Hepatic stellate cell (primary cell): ENCODE measurements at places on chromosomes 1 and 21.
A peak's percentile ranks its signal among the peaks of the same experiment; 100 is the strongest.

DNA sequence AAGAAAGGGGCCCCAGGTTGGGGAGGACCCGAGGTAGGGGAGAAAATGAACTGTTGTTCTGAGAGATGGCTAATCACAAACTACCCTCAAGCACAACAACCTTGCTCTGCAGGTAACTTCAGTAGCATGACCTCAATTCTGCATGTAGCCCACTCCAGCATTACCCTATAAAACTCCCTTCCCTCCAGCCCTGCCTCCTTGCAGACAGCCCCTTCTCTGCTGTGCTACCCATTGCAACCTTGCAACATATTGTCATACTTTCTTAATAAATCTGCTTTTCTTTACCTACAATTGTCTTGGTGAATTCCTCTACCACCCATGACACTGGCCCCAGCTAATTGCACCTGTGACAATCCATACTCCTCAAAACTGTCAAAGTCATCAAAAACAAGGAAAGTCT, 428.9 kb downstream of the MATN1 start:
- no peak for DNase-seq

- DNase-seq, result no peak
Observed at GRCh38 chr1:204268101-204268500, 54.3 kb upstream of the GOLT1A start.

DNA sequence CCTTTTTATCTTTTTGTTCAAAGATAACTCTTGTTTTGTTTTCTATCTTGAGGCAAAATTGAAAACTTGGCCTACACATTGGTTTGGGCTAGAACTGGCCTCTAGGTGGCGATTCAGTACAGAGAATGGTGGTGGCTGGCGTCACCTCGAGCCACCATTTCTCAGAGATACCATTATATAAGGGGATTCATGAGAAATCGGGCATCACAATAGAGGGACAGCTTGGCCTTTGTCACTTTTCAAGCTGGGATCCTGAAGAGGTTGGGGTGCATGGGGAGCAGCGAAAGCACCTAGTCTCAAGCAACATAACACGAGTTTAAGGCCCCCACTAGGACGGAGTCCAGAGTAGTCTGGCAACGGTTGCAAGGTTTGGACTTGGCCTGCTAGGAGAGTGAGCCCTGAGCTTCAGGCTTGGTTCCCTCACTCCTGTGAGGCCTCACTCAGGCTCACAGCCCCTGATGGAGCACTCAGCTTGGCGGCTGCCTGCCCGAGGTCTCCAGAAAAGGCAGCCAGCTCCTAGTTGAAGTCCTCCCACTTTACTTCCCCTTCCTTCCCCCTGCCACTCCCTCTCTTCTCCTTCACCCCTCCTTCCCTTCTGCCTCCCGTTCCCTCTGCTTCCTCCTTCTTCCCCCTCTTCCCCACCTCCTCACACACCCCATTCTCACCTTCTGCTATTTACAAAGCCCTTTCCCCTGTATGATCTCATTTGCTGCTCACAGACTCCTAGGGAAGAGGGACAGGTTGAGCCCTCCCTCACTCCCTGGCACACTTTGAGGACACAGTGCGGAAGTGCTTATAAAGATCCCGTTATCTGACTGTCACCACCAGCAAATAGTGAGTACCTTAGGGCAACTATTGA, 67.8 kb downstream of the LRIG2 start:
- peak; percentile 65 for DNase-seq

GRCh38 chr1:73639494-73639893, 558.5 kb downstream of the LRRIQ3 start:
- DNase-seq, result no peak

GRCh38 chr1:100323419-100324106, 28.7 kb upstream of the CDC14A start:
- DNase-seq, result no peak

DNA sequence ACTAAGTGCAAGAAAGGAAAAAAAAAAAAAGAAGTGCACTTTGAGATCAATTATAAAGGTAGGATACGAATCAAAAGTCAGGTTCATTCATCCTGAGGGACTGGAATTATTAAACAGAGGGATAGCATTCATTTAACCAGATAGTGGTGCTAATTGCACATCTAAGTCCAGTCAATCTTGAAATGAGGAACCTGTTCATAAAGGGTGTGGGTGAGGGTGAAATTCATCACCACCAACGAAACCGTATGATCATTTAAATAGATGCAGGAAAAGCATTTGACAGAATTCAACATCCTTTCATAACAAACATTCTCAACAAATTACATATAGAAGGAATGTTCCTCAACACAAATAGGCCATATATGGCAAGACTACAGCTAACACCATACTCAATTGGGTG, 5.6 kb downstream of the CTSS start:
- no peak for DNase-seq

DNA sequence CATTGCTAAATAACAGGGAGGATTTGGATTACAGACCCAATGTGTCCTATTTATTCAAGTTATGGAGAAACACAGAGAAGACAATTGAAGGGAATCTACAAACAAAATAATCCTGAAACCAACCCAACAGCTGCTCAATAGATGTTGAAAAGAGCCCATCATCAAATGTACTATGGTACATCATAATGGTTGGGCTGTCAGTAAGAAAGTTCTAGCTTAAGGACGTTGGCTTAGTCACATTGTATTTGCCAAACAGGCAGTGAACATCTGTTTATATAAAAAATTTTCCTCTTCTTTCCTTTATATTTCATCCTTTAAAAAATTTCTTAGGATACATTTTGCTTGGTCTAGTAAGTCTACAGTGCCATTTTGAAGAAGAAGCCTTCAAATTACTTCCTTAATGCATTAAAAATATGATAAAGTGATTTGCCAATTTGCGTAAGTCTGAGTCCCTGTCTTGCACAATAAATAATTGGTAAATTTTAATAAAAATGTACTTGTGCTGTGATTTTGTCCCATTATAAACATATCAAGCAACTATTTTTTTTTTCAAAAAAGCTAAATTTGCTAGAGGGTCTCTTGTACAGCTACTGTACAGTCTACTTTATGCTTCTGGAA, 14.4 kb downstream of the MAP3K7CL start:
- DNase-seq, result peak; percentile 29

GRCh38 chr1:37498872-37499617, 15.5 kb downstream of the MEAF6 start:
- no peak for DNase-seq

GRCh38 chr1:112457955-112458354, 50.8 kb upstream of the WNT2B start:
- DNase-seq, result no peak

GRCh38 chr1:3888301-3888700, 11.8 kb downstream of the C1orf174 start:
- DNase-seq, result no peak

GRCh38 chr21:35102488-35103371, 53.6 kb upstream of the RUNX1 start:
- no peak for DNase-seq

DNA sequence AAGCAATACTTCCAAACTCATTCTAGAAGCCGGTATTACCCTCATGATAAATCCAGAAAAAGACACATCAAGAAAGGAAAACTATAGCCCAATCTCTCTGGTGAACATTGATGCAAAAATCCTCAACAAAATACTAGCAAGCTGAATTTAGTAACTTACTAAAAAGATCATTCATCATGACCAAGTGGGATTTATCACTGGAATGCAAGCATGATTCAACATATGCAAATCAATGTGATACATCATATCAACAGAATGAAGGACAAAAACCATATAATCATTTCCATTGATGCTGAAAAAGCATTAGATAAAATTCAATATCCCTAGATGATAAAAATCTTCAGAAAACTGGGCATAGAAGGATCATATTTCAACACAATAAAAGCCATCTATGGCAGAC, 402.9 kb downstream of the TGFB2 start:
- DNase-seq, result no peak

DNA sequence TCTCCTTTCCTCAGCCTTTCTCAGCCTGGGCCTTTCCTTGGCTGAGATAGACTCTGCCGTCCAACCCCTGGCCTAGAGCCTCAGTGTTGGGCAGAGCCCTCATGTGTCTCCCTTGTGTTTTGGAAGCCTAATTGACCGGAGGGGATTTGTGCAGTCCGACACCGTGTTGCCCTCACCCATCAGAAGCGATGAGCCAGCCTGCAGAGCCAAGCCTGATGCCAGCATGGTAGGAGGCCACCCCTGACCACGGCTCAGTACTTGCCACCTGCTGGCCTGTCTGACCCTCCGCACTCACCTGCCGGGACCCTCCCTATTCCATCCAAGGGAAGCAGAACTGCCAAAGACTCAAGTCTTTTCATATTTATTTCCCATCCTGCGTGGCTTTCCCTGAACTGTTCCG, 9.3 kb upstream of the SFN start:
- DNase-seq, result no peak

- DNase-seq, result no peak
Observed at GRCh38 chr1:235423214-235423652, 56.0 kb downstream of the TBCE start.

DNA sequence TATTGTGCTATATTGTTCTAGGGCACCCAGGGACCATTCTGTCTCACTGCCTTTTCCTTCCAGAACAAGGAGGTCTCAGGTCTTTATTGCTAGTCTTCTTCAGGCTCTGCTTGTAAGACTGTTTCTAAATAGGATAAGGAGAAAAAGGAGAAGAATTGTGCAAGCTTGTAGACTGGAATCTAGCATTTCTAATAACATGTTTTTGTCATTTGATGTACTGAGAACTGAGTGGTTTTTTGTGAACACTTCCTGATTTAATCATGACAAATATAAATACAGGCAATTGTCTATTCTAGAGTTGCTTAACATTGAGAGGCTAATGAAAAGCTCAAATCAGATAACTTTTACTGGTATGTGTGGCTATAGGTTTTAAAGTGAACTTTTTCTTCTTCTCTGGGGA, 77.6 kb downstream of the CLIC4 start:
- no peak for DNase-seq

- DNase-seq, result peak; percentile 12
Observed at GRCh38 chr1:213327017-213327667, 276.1 kb downstream of the RPS6KC1 start.

DNA sequence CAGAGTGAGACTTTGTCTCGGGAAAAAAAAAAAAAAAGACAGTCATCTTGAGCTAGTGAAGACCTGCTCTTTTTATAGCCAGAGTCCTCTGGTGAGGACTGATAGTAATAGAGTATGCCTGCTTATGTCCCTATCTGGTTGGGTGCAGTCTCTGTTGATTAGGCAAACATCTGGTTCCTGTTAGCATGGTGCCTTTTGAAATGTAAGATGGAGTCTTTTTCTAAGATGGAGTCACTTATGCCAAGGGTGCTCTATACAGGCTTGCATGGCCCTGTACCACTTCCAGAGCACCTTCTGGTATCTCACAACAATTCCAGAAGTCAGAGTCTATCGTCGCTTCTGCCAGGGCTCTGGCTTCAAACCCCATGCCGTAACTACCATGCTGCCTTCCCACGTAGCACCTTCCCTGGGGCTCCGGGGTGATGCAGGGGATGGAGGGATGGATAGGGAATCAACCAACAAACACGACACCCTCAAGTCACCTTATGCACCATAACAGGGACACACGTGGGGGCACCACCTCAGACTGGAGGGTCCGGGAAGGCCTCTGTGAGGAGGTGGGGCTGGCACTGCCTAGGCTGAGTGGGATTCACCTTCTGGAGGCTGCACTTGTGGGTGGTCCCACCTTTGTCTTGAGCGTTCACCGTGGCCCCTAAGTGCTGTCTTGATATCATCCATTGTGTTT, 11.6 kb upstream of the PADI6 start:
- DNase-seq, result no peak

DNA sequence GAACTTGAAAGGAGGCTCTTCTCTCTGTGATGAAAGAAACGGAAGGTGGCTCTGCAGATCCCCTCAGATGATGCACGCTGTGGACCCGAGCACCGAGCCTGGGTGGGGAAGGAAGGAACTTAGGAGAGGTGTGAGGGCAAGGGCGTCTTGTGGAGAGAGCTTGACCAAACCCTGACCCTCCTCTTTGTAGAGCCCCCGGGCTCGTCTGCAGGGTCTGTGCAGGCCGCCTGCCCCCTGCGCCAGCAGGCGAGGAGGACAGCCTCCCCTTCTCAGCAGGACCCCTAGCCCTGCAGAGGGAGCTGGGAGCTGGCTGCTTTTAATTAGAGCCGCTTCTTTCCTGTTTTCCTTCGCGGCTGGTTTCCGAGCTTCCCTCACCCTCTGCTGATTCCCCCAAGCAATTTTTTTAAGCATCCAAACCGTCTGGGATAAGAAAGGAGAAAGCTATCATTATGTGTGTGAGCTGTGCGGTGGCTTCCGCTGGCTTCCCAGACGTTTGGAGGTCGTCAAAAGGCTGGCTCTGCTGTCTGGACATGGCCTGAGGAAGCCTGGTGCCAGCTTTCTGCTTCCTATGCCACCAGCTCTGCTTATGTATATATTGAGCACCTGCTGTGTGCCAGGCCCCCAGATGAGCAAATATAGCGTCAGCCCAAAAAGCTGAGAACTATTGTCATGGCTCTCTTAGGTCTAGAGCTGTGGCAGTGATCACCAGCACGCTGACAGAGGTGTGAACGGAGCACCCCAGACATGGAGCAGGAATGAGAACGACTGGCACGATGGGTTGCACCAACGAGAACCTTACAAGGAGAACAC, 160.2 kb upstream of the IRF2BP2 start:
- DNase-seq, result no peak

- DNase-seq, result peak; percentile 51
Observed at GRCh38 chr1:151371370-151372057, 991 bp downstream of the SELENBP1 start.

GRCh38 chr1:174445817-174446216, 1.9 kb upstream of the GPR52 start:
- DNase-seq, result no peak

DNA sequence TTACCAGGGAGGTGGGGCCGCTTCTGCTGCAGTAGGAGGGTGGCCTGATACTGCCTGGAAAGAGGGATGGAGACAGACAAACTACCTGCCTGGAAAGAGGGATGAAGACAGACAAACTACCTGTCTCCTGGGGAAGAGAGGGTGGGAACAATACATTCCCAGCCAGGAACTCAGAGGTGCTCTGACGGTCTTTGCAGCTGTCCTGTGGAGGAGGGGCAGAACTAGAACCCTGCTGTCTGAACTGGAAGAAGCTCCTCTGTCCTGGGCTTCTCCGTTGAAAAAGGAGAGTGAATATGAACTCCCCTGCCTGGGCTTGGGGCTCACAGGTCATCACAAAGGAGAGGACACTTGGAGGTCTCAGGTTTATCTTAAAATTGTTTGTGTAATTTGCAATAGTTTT, 40.3 kb upstream of the ETV3 start:
- no peak for DNase-seq

- DNase-seq, result no peak
Observed at GRCh38 chr1:10113501-10113900, 80.7 kb downstream of the UBE4B start.

- peak; percentile 83 for DNase-seq
Observed at GRCh38 chr1:6497215-6497866, 5.9 kb upstream of the PLEKHG5 start.

DNA sequence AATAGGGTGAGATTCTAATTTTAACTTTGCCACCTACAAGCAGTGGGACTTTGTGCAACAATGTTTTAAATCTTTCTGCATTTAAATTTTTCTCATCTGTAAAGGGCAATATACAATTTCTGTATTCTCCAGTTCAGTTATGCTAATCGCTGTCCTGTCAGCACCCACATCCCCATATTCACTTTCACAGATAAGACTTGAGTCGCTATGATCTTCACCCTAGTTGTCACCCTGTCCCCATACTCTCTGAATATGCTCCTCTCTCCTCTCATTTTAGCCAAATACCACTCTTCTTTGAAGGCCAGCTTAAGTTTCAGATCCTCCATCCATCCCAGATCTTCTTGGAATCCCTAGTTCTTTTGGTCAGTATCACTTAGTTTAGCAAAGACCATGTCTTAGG, 8.8 kb downstream of the DDR2 start:
- no peak for DNase-seq
